Chondrocyte (in vitro differentiated cells): ENCODE measurements at places on chromosomes 2 and 18.

DNA sequence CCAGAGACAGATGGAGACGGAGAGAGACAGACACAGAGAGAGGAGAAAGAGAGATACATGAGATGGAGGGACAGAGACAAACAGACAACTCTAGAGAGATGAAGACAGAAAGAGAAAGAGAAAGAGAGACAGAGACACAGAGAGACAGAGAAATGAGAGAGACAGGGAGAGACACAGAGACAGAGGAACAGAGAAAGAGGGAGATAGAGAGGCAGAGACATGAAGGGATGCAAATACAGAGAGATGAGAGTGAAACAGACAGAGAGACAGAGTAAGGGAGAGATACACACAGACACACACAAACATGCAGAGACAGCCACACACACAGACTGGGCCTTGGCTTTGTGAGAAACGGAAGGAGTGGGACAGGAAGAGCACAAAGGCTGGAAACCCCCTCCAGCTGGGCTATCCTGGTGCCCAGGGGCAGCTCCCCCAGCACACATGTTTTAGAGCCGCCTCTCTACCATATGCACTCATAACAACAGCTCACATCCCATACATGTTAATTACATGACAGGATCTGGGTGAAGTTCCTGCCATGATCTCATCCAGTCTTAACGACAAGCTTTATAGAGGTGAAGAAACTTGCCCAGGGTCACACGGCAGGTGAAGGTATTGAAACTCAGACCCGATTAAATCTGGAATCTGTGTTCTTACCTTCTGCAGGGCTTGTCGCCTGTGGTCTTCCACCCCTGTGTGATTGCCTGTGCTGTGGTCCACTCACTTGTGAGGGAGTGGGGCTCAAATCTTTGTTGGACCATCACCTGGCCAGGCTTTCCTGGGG lies 32.4 kb downstream of the IL18R1 start:
- DNase-seq, result no peak

DNA sequence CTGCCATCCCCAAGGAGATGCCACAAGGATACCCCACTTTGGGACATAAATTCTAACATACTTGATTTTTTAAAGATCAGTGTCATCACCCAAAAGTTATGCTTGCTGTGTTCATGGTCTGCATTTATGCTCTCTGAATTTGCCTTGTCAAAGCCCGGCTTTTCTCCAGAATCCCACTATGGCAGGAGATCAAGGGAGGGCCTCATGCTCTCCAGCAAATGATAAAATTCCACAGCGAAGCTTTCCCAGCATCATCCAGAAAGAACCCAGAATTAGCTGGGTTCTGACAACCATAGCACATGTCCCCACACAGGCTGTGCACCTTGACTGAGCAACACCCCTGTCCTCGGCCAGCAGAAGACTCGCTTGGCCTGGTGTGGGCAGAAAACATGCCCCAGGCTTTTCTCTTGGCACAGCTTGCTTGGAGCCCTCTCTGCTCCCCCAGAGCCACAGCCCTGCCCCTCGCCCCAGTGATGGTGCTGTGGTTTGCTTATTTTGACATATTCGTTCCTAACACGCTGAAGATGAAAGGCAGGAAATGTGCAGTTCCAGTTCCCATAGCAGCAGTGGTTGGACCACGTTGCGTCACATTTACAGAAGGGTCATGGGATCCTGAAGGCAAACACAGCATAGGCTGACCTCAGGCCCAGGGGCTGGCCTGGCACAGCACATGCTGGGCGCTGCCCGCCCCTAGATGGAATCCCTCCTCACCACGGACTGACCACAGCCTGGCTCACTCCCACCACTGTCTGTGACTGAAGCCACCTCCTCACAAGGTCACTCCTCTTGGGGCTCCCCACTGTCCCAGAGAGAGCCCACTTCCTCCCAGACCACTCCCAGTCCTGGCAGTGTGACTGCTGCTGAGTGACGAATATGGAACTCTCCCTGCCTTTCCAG lies 14.1 kb upstream of the CHRNA1 start:
- no peak for DNase-seq

GRCh38 chr18:48410095-48410920 lies 1.1 kb upstream of the ZBTB7C start:
- peak; percentile 96 for DNase-seq

DNA sequence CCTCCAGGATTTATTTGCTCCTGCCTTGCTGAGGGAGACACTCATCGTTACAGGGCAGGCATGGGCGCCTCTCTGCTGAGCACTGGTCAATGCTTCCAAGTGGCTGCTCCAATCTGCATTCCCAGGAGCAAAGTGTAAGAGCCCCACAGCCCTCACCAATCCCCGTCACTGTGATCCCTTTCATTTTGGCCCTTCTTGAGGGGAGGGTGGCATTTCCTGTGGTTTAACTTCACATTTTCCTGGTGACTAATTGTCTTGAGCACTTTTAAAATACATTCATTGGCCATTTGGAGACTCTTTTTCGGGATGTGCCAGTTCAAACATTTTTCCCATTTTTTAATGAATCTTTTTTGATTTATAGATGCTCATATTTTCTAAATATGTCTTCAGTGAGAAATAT lies 33.0 kb downstream of the TPO start:
- no peak for DNase-seq

DNA sequence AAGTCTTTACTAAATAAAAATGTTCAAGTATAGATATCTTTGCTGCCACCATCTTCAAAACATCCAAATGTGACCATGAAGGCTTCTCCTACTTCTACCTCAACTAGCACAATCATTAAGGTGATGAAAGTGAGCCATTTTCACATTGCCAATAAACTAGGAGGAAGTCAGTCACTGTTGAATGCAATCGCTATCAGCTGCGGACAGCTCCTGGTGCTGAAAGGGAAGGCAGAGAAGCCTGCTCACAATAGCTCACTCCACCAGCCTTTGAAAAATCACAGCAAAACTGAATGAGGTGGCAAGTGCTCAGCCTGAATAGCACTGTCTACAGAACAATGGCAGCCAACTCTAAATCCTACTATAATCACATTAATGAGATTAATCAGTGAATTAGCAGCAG lies 2.2 kb downstream of the MYT1L start:
- DNase-seq, result no peak

DNA sequence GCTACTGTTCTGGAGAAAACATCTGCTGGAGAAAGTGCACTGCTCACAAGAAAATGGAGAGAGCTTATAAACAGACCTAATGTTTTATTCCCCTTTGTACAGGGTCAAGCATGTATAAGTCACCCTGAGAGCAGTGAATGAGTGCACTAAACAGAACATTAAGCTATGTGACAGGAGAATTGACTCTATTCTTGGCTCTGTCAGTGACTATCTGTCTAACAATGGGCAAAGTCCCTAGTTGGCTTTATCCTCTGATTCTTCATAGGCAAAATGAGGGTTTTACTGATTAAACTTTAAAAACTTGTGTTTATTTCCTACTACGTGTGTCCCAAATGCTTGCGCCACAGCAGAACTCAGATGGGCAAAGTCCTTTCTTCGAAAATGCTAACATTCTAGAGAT lies 655.1 kb upstream of the SLC39A10 start:
- no peak for DNase-seq
